DMS79 treated with DMSO at 0.1 percent for 48 hours (cell line): ENCODE measurements at places on chromosomes 16 and 17.

DNA sequence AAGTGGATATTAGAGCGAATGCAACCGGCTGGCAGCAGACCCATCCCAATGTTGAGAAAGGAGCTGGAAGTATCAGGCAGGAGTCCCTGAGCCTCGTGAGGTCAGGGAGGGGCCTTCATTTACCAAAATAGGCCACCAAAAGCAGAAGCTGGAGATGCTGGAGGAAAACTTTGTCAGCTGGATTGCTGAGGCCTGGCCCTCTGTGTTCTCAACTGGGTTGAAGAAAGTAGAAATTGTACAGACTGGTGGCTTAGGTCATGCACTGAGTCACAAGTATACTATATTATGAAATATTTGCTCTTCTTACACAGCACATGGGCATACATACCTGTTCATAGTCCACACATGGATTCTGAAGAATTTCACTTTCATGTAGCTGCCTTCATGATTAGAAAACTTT lies 23.2 kb upstream of the TEKT3 start:
- DNase-seq: no peak

DNA sequence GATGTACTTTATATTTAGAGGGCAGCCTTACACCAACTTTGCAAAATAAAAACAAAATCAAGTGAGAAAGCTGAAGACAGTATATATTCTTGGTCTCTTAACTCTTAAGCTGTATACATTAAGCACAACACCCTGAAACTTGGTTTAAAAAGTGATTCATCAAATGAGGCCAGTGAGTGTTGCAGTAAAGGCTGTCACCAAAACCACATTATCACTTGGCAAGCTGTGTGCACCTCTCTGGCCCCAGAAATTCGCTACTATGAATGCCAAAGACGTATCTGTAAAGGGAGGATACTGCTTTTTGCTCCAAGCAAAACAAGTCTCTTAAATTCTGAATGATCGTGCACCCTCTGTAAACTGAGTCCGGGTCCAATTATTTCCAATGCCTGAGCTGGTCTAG lies 163.9 kb downstream of the ZFHX3 start:
- DNase-seq: no peak

GRCh38 chr16:70493802-70494201 lies 29.6 kb downstream of the COG4 start:
- no peak for DNase-seq

DNA sequence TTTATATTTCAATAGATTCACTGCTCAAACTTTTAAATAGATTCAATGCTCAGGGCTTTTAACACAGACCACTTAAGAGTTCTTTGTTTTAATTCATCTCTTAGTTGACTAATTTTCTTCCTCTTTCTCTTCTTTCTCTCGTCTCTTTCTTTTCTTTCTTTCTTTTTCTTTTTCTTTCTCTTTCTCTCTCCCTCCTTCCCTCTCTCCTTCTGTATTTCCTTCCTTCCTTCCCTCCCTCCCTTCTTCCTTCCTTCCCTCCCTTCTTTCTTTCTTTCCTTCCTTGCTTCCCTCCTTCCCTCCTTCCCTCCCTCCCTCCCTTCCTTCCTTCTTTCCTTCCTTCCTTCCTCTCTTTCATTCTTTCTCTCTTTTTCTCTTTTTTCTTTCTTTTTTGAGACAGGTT lies 104.4 kb downstream of the LYRM1 start:
- no peak for DNase-seq

DNA sequence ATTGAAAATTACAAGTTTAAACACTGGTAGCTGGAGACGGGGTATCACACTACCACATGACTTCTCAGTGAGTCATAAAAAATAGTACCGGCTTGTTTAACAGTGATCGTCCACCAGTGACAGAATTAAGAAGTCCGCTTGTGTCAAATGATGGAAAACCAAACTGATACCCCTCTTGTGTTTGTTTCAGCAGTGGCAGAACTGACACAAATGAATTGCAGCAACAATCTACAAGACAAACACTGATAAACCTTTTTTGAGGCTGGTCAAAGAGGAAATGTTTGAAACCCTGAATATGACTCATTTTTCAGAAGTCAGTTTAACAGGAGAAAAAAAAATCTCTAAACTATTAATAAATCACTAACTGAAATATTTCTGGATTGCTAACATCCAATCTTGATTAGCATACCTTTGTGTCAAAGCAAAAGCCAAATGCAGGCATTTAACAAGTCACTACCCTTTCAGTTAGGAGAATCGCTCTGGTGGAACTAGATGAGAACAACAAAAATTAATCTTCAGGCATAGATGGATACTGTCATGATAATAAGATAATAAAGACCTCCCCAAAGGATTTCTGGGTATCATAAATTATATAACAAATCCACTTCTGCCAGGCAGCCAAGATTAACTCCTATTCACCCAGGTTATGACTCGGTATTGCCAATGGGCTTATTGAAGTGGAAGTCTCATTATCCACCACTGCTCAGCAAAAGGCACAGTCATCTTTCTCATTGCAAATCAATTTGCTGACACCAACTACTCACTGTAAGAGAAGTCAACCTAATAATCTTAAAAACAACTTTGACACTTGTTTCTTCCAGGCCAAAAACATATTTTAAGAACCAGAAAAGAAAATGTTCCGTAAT lies 20.8 kb downstream of the DCUN1D3 start:
- no peak for DNase-seq

GRCh38 chr17:77143306-77143705 lies 2.5 kb downstream of the SEC14L1 start:
- no peak for DNase-seq

DNA sequence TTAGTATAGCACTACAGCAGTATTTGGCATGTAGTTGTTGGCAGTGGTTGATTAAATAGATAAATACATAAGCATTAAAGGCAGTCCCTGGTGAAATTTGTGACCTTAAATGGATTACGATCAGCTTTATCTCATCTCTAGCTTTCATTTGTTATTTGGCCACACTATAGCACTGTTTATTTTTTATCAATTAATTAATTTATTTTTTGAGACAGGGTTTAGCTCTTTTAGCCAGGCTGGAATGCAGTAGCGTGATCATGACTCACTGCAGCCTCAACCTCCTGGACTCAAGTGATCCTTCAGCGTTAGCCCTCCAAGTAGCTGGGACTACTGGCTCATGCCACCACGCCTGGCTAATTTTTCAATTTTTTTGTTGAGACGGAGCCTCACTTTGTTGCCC lies 18.7 kb upstream of the ARHGAP17 start:
- DNase-seq: no peak

GRCh38 chr16:23682181-23682580 lies 3.5 kb downstream of the PLK1 start:
- no peak for DNase-seq

GRCh38 chr16:53085931-53086421 lies 31.2 kb downstream of the CHD9 start:
- no peak for DNase-seq

GRCh38 chr16:9049241-9049640 lies 42.2 kb upstream of the HAPSTR1 start:
- no peak for DNase-seq
